G401 (cell line): ENCODE measurements at places on chromosomes 3 and 15.

DNA sequence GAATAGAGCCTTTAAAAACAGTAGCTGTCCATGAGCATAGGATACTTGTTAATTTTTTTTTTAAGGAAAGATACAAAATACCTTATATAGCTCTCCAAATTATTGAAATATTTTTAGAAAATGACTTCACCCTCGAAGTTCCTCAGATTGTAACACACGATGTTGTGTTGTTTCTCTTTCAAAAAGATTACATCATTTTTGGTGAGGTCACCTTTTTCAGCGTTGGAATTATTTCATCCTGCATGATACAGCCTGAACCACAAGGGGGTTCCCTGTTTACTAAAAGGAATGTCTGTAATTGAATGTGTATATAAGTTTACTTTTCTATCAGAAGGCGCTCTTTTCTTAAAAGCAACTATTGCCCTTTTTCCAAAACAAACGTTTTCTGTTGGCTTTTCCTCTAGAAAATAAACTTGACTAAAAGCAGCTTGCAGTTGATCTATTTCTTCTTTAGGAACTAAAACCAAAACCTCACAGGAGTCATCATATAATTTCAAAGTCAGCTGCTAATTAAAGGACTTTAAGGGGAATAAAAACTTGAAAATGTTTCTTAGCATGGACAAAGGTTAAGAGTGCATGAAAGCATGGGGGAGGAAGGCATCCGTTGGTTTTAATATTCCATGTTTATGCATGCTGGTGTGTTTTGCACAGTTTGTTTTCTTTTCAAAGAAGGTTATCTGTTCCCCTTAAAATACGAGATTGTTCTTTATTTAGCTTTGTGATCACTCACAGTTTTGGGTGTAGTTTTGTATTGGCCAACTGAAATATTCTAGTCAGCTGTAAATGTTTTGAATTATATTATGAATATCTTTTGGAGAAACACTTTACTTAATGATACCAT is 29.4 kb downstream of the LYSMD4 start:
- peak; percentile 51 for DNase-seq

DNA sequence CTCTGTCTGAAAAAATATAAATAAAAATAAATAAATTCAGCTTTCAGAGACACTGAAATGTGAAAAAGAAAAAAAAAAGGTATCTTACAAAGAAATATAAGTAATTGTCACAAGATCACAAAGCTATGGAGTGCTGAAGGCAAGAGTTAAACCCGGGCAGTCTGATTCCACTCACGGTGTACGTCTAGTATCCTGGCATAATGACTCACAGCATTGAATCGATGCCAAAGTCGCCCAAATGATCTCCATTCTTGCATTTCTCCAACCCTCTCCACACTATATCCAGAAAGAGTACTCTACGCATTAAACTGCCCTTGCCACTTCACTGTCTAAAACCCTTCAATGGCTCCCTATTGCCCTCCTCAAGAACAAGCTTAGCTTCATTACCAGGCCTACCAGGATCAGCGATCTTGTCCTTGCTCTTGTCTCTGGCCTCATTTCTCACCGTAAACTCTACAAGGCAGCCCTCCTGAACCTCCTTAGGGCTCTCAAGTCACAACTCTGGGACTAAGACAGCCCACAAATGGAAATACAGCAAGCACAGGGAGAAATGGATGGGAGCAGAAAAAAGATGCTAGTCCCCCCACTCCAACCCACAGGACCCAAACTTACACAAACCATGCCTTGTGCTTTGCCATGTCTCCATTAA is 7.7 kb downstream of the SUCLG2 start:
- no peak for DNase-seq

DNA sequence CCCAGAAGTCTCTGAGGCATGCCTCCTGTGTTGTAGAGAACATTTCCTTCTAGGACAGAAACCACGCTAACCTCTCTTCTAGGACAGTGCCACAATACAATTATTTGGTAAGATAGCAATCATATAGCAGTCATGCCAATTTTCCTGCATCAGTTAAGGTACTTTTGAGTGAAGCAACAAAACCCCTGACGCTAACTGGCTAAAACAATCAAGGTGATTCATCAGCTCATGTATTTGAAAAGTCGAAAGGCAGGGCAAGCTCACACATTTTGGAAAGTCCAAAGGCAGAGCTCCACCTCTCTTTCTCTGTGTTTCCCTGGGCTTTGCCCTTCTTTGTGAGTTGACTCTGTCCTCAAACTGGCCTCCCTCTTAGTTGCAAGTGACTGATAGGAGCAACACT is 10.1 kb downstream of the TERC start:
- DNase-seq: no peak

DNA sequence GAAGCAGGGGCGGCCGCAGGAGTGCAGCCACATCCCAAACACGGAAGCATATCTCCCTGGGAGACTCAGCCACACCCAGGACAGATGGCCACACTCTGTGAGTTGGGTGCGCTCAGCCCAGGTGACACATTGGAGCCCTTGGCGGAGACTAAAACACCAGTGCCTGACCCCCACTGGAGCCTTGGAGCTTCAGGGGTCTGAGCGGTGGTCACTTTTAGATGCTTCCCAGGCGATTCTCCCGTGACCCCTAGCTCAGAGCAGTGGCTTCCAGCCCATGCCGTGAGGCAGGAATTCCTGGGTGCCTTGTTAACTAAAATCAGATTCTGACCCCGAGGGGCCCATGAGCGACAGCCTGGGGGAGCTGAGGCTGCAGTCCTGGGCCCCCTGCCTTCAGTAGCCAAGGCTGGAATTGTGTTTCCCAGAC is 54.5 kb downstream of the PLXNA1 start:
- no peak for DNase-seq

GRCh38 chr3:50154476-50154839 is 666 bp upstream of the SEMA3F start:
- no peak for DNase-seq

- DNase-seq: peak; percentile 30
Observed at GRCh38 chr15:83904107-83905040, 250.5 kb downstream of the ADAMTSL3 start.

- DNase-seq: no peak
Observed at GRCh38 chr15:75696311-75696720, 16.3 kb downstream of the CSPG4 start.

DNA sequence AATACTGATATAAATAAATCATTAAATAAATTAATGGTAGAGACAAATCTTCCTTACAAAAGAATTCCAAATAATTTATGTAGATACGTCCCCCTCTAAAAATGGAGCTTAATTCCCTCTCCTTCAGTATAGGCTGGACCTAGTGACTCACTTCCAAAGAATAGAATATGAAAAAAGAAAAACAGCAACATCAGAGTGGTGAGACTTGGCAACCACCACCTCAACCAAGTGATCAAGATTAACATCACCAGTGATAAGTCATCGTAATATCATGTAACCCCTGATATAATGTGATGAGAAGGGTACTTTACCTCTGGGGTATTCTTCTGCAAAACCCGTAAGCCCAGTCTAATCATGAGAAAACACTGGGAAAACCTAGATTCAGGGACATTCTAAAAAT is 13.4 kb downstream of the GOLGB1 start:
- DNase-seq: no peak

DNA sequence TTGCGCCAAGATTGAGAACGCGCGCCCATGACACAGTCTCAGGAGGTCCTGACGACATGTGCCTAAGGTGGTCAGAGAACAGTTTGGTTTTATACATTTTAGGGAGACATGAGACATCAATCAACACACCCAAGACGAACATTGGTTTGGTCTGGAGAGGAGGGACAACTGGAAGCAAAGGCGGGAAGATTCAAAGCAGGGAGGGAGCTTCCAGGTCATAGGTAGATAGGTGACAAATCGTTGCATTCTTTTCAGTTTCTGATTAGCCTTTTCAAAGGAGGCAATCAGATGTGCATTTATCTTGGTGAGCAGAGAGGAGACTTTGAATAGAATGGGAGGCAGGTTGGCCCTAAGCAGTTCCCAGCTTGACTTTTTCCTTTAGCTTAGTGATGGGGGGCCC is 828.4 kb upstream of the DPPA4 start:
- DNase-seq: no peak

DNA sequence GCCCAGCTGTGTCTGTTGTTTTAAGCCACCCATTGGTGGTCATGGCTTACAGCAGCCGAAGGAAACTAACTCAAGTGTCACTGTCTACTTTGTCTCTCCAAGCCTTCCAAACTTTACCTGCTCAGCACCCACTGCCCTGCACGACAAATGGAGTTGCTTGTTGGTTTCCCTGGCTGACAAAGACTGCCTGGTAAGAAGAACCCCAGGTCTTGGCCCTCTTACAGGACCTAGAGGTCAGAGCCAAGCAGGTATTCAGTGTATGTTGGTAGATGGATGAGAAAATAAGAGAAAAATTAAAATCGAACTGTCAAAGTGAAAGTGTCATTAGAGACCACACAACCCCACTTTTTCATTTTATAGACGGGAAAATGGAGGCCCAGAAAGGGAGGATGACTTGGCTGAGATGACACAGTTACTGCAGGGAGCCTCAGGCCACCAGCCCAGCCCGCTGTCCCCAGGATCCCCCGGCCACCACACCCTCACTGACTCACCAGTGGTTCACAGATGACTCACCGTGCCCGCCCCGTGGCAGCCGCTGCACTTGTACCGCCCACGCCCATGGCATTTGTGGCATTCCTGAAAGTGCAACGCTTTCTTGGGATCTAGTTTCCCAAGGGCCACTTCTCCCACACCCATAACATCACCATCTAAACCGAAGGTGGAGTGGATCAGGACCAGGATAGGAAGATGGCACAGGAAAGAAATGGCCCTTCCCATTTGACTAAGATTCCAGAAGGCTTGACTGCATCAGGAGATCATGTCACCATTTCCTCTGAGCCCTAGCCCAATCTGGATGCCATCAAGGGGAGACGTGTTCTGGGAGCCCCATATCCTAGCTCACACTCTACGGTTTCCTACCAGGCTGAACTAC is 15.2 kb downstream of the SSUH2 start:
- no peak for DNase-seq

GRCh38 chr3:157336252-157337009 is 100.2 kb upstream of the PTX3 start:
- DNase-seq: no peak

- no peak for DNase-seq
Observed at GRCh38 chr15:99863550-99864198, 130.4 kb upstream of the LYSMD4 start.

GRCh38 chr15:75036212-75036616 is 12.8 kb downstream of the PPCDC start:
- no peak for DNase-seq

DNA sequence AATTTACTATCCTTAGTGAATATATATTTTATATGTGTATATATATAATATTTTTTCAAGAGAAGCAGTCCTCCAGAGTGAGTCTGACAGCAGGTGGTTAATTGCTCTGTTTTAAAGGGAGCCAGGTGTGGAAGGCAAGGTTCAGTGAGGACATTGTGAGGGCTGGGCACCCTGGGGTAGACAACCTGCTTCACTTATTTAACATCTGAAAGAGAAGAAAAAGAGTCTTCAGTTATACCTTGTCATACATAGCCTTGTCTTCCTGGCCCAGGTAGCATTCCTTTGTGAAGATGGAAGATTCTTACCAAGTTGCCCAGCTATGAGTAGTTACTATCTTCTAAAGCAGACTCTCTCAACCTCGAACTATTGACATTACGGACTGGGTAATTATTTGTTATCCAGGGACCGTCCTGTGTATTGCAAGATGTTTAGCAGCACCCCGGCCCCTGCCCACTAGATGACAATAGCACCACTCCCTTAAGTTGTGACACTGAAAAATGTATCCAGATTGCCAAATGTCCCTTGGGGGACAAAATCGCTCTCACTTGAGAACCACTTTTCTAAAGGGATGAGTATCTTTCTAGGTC is 336.0 kb upstream of the TRIM42 start:
- no peak for DNase-seq

- no peak for DNase-seq
Observed at GRCh38 chr3:16768956-16769355, 115.8 kb upstream of the PLCL2 start.

- DNase-seq: peak; percentile 74
Observed at GRCh38 chr3:177561769-177562392, 364.6 kb upstream of the TBL1XR1 start.

DNA sequence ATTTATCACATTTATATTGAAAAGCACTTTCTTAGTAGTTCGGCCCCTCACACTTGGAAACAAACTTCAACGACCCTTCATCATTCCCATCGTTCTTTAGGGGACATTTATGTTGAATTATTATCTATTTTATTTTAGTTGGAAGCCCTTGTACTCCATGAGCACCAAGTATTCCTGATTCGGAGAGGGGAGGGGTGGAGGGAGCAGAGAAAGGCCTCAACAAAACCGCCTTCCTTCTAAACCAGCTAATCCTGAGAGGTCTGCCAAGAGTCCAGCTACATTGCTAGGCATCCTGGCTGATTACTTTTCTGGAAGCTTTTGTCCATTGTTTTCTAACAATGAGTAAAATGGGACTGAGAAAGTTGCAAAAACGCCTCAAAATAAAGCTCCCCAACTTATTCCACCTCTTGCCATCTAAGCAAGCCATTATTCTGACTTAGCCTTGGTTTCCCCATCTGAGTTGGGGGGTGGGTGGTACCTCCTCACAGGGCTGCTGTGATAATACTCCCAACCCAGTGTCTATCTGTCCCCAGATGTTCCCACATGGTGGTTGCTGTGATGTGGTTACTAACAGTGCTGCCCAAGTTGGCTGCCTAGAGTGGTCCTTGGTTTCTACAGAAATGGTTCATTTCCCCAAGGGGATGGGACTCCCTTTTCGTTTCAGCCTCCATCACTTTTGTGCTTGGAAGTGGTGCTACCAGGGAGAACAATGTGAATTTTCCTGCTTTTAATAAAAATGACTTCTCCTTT is 1.2 kb upstream of the TMEM158 start:
- no peak for DNase-seq

DNA sequence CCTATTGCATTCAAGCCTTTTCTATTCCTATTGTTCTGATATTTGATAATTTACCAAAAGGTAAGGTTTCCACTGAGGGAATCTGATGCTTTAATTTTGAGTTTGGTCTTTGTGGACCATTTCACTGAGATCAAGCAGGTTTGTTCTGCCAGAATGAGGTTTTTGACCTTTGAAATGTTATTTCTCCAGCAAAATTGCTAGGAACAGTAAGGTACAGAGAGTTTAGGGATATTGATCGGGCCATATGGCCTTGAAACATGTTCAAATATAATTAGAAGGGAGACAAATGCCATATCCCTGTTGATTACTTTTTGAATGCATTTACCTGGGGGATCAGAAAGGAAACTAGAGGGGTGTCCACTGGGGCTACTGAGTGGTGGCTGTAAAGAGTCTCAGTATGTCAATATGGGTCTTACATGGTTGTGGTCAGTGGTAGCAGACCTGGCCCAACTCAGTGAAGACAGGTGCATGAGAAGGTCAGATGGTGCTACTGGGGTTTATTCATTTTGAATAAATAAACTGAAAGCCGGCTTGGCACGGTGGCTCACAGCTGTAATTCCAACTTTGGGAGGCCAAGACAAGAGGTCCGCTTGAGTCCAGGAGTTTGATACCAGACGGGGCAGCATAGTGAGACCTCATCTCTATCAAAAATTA is 100.2 kb downstream of the SV2B start:
- DNase-seq: no peak

GRCh38 chr3:183800243-183800863 is 25.0 kb downstream of the MAP6D1 start:
- no peak for DNase-seq

GRCh38 chr15:70636540-70637165 is 126.7 kb downstream of the UACA start:
- DNase-seq: peak; percentile 21

- DNase-seq: no peak
Observed at GRCh38 chr3:105868431-105868741, 426 bp downstream of the CBLB start.

GRCh38 chr15:80468796-80469195 is 64.6 kb downstream of the ARNT2 start:
- DNase-seq: no peak
